Stimulated activated CD8-positive, alpha-beta memory T cell treated with anti-CD3 and anti-CD28 coated beads, Interleukin-15, amount 100 ng/mL, for 4 hours (primary cell): ENCODE measurements at places on chromosomes 11 and 22.

GRCh38 chr11:92707665-92708064 lies 261.8 kb upstream of the MTNR1B start:
- no peak for DNase-seq

GRCh38 chr11:67411785-67412152 lies 3.7 kb upstream of the CARNS1 start:
- no peak for DNase-seq

GRCh38 chr22:44406341-44407170 lies 91.5 kb downstream of the RTL6 start:
- no peak for DNase-seq

DNA sequence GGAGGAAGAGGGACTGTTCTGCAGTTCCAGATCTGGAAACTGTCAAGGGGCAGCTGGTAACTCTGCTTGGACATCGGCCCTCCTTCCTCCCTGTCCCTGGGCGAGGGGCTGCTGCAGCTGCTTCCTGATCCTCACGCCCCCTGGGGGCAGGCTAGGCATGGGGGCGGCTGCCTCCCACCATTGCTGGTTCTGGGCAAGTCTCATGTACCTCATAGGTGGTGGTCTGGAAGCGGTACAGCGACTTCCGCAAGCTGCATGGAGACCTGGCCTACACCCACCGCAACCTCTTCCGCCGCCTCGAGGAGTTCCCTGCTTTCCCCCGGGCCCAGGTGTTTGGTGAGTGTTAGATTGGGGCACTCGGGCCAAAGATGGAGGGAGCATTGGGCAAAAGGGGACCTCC lies 5.0 kb downstream of the SNX15 start:
- no peak for DNase-seq

GRCh38 chr22:17419348-17419747 lies 50.1 kb downstream of the CECR2 start:
- DNase-seq = no peak

DNA sequence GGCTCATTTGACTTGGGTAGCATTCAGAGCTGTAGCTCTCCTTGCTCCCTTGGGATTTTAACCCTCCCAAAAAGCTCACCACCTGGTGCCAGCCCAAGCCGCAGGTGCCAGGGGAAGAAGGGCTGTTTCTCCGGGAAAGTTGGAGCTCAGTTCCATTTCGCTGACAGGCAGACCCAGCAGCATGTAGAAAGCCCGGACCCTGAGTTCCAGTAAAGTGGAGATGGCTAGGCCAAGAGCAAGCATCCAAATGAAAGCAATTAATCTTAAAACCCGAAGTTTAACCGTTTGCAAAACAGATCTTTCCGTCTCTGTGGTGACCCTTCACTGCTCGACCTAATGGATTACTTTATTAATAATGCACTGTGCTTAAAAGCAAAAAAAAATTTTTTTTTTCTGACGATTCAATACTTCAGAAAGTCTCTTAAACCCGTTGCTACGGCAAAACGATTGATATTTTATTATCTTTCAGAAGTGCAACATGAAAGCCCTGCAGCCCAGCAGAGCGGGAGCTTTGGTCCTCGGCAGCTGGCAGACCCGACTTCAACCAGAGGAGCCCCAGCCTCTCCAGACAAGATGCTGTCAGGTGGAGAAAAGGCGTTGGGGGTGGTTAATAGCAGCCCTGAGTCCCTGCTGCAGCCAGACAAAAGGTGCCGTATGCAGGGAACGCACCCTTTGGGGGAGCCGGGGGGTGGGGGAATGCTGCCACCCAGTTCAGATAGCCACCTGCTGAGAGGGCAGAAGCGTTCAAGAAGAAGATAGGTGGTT lies 3.3 kb downstream of the LMO1 start:
- DNase-seq = no peak

GRCh38 chr22:23581260-23581650 lies 1.2 kb upstream of the IGLL1 start:
- no peak for DNase-seq

DNA sequence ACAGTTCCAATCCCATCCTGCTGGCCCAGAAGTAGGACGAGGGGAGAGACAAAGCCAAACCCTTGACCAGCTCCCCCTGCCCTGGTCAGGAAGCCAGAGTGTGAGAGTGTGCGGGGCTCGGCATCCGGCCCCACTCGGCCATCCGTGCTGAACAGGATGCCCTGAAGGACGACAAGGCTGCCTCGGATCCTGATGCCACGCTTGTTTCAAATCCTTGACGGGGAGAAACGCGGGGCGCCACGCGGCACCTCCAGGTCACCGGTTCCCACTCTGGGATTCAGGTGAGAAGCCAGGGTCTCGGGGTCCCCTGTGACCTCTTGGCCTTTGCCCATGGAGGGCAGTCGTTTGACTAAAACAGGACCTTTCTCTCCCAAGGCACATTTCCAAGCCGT lies 167.8 kb downstream of the BRD1 start:
- DNase-seq = no peak

DNA sequence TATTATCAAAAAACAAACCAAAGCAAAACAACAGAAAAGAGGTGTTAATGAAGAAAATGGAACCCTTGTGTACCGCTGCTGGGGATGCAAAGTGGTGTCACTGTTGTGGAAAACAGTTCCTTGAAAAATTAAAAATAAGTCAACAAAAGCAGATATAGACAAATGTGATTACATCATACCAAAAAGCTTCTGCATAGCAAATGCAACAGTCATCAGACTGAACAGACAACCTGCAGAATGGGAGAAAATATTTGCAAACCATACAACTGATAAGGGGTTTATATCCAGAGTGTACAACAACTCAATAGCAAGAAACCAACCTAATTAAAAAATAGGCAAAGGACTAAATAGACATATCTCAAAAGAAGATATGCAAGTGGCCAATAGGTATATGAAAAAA lies 22.9 kb upstream of the CARS1 start:
- no peak for DNase-seq

GRCh38 chr11:13861411-13861810 lies 101.1 kb upstream of the SPON1 start:
- no peak for DNase-seq
